SW 1271 (cell line): ENCODE measurements at places on chromosomes 11 and 22.

- no peak for DNase-seq
Measured at GRCh38 chr11:3129181-3129590, 35.9 kb downstream of the OSBPL5 start.

DNA sequence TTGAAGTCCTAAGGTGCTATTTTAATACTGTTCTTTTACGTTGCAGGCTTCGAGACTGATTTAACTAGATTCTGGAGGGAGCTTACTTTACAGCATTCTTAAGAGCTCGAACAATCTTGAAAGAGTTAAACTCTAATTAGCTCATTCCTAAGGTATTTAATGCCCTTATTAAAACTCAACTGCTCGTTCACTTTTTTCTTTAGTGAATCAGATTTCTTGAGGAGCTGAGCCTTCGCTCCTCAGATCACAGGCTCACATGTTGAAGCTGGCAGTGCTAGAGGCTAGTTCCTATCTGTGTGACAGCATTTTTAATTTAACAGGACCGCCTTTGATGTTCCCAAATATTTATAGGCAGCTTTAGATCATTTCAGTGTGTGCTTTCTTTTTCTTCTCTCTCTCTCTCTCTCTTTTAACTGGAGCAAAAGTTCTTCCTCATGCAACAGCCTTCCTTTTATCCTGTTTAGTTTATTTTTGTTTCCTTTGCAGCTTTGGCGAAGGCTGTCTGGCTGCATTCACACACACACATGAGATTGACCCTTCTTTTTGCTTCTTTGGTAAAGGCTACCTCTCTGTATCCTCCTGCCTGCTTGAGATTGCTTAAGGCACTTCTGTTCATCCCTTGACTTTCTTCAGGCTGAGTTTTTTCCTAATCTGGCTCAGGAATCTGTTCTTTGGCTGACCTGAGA lies 21.0 kb downstream of the ZNRF3 start:
- no peak for DNase-seq

DNA sequence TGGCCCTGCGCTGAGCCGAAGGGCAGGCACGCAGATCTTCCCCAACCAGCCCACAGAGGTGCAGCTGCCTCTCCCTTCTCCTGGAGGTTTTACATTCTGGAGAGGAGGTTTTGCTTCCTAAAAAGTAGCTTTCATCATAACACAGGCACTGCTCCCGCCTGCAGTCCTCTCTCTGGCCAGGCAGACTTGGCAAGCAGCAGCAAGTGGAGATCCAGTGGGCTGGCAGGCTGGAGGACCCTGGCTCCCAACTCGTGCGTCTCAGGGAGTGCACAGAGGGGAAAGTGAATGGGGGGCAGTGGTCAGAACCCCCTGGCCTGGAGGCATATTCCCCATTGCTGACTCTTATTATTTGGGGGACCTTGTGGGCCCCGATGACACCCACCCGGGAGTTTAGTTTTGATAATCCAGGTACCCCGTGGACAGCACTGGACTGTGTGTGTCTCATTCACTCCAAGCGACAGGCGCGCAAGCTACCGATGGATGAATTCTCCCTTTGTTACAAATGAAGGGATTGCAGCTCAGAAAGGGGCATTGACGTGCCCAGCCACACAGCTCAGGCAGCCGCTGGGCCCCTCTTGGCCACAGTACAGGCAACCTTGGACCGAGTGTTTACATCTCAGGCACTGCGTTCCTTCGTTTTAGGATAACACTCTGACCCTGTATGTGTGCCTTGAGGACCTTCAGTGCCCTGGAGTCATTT lies 1223.9 kb downstream of the BRD1 start:
- DNase-seq, result no peak

- DNase-seq, result no peak
Measured at GRCh38 chr11:7079545-7080135, 9.2 kb upstream of the RBMXL2 start.

DNA sequence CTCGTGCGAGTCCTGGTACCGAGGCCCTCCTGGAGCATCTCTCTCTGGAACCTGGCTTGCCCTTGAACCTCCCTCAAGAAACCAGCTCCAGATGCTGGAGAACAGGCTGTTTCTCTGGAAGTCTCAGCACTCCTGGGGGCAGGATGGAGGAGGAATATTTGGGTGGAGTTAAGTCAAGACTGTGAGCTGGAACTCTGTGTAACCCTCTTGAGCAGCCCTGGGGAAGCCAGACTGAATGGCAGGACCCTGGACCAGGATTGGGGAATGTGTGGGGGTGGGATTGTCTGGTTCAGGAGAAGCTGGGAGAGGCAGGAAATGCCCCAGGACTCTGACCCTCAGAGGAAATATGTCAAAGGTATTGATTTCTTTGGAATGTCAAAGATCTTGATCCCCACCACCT lies 7.7 kb downstream of the CREB3L1 start:
- no peak for DNase-seq

DNA sequence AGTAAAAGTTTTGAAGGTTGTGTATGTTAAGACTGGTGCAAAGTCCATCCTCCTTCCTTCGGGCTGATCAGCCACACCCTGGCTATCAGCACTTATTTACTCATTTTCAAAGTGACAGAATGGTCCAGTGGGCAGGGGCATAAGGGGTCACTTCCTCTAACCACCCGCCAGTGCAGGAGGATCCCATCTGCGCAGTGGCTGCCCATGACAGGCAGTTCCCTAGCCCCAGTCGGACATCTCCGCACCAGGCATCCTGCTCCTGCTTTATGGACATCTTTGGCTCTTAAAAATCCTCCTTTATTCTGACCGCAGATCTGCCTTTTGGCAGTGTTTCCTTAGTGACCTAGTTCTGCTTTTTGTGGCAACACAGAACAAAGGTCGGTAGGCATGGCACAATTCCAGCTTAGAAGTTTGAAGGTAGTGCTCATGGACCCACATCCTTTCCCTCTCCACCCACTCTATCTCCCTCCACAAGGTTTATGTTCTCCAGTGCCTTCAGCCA lies 55.9 kb downstream of the BMAL1 start:
- no peak for DNase-seq

DNA sequence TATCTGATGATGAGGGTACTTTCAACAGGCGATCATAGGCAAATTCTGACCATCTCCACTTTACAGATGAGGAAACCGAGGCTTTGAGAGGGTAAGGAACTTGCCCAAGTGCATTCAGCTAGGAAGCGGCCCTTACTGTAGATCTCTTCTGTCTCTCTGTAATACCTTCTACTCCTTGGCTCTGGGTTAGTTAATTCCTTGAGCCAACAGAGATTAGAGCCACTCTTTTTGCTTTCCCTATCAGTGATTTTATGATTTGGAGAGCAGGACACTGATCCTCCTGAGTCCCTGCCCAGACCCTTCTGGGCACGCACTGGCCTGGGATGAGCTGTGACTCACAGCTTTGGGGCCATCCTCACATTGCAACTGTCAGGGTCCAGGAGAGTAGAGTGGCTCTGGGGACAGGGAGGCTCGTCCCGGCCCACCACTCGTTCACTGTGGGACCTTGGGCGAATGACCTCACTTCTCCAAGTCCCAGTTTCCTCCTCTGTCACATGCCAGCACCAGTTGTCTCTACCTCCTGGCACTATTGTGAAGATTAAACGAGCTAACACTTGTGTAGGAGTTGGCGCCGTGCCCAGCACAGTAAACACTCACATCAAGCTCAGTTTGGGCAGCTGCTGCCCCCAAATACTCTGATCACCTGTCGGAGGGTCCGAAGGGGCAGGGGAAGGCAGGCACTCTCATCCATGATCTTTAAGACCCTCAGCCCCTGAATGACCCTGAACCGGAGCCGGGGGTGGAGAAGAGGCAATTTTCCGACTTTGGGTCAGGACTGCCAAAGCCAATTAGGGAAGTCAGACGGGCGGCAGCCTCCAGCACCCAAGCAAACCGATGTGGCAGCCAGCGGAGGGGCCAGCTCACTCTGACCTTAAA lies 235.0 kb downstream of the MIAT start:
- DNase-seq, result no peak

GRCh38 chr11:69219991-69220390 lies 64.3 kb downstream of the SMIM38 start:
- DNase-seq, result no peak

- DNase-seq, result no peak
Measured at GRCh38 chr11:44577231-44577830, 11.9 kb downstream of the CD82 start.

DNA sequence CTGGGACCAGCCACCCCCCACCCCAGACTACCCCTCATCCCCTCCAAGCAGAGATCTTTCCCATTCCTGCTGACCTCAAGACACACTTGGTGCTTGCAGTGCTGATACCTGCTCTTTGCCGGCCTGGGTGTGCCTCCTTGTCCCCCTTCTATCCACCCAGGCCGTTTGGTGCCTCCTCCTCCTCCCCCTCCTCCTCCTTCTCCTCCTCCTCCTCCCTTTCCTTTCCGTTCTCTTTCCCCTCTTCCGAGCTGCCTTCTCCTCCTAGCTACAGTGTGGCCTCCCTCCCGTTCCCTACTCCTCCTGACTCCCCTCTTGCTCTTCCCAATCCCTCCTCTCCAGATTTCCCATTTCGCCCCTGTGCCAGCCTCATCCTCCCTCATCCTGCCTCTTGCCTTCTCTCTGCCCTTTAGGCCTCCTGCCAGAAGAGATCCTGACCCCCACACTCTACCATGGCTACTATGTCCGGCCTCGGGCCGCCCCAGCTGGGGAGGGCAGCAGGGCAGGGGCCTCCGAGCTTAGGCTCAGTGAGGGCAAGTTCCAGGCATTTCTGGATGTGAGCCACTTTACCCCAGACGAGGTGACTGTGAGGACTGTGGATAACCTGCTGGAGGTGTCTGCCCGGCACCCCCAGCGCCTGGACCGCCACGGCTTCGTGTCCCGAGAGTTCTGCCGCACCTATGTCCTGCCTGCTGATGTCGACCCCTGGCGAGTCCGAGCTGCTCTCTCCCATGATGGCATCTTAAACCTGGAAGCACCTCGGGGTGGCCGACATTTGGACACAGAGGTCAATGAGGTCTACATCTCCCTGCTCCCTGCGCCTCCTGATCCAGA lies 712 bp downstream of the HSPB2 start:
- DNase-seq, result no peak

GRCh38 chr11:103737037-103737622 lies 299.3 kb upstream of the DDI1 start:
- no peak for DNase-seq

DNA sequence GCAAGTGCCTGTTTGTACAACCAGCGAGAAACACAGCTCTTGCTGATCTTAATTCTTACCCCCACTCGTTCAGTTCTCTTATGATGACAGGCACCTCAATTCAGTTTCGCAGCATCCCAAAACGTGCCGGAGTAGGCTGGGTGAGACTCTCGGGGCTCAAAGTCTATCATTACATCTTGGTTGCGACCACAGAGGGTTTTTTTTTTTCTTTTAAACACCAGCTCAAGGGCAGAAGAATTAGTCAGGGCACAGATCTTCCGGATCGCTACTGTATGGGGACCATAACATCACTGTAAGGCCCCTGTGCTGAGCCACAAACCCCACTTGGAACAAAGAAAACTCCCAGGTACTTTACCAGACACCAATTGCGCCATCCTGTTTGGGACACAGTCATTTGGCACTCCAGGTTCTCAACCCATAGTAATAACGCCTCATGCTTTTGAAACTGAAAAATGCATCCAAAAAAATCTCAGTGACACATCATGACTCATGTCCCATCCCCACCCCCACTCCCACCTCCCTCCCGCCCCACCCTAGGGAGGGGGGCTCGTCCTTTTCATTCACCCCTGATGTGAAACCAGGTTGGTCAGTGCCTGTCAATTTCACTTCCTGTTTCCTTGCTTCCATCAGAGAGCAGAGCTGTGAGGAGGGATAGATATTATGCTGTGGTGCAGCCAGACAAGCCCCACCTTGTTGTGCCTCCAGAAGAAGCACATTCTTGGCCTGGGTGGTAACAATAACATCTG lies 41.0 kb upstream of the CD5 start:
- no peak for DNase-seq

DNA sequence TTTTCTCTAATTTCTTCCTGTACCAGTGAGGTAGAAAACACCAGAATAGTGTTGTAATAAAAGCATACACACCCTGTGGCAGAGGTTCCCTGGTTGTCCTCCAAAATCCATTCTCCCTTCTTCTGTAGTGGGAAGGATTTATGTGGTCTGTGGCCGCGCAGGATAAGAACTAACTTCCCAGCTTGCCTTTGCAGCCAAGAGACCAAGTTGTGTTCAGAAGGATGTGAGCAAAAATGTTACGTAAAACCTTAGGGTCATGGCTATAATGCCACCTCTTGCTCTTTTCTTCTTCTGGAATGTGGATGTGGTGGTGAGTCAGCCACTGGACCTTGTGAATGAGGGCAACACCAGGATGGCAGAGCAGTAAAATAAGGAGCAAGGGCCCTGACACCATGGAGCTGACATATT lies 28.4 kb downstream of the CCDC90B start:
- peak; percentile 86 for DNase-seq

- DNase-seq, result no peak
Measured at GRCh38 chr11:120750647-120751549, 239.3 kb downstream of the GRIK4 start.

DNA sequence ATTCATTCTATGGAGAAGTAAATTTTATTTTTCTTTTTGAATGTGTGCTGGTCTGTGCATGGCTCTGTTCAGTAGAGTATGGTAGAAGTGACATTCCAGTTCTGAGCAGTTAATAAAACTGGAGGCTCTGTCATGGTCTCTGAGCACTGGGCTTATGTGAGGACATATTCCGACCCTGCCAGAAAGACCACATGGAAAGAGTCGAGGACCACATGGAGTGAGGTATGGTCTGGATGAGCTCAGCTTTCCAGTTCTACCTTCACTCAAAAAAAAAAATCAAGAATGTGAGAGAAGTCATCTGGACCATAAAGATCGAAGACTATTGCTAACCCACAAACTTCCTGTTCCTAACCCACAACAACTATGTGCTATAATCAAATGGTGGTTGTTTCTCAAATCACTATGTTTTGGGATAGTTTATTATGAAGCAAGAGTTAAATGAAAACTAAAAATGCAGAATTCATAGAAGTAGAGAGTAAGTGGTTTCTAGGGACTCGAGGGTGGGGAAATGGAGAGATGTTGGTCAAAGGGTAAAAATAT lies 534.2 kb upstream of the ANO5 start:
- no peak for DNase-seq

DNA sequence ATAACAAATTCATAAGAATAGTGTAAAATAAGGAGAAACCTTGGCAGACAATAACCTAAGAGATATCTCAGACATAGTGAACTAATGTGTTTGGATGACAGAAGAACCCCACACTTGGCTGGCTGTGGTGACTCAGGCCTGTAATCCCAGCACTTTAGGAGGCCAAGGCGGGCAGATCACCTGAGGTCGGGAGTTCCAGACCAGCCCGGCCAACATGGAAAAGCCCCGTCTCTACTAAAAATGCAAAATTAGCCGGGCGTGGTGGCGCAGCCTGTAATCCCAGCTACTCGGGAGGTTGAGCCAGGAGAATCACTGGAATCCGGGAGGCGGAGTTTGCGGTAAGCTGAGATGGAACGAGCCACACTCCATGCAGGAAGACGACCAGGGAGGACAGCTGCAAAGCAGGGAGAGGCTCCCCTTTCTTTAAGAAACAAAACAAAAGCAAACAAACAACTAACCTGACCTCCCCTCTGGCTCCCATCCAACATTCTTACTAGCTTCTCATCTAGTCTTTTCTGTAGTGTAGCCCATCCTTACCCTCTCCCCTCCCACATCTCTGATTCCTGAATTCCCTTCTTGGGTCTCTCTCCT lies 84.2 kb downstream of the ZNF280B start:
- no peak for DNase-seq
